ENCODE measurements at places on chromosomes 6 and 20.

DNA sequence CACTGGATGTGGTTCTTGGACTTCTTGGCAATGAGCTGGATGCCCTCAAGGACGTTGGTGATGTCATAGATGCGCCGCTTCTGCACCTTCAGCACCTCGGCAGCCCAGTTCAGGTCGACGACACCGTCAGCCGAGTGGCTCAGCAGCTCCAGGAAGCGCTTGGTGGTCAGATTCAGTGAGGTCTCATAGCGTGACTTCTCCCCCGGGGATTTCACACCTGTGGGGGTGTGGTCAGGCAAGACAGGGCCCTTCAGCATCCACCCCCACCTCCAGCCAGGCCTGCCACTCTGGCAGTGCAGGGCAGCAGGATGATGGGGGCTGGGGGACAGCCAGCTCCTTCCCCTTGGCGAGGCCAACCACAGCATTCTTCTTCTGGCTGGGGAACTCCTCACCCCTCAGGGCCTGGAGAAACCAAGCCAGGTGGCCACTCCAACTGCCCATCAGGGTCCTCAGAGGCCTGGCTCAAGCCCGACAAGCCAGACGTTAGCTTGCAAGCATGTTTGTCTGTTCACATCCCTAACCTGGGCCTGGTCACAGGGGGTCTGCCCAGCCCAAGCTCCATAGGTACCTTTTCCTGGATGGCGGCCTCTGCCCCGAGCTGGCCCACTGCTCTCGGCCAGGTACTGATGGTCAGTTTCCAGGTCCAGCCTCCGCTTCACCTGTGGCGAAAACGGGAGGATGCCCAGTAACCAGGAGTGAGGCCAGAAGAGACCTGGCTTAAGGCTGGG lies 5.7 kb upstream of the NECAB3 start:
- DNase-seq, result no peak

GRCh38 chr6:30876039-30876730 lies 8.1 kb upstream of the DDR1 start:
- no peak for DNase-seq

- no peak for DNase-seq
Observed at GRCh38 chr6:105452924-105453756, 50.3 kb upstream of the PREP start.

GRCh38 chr6:135577059-135577538 lies 79.6 kb upstream of the AHI1 start:
- DNase-seq, result no peak

DNA sequence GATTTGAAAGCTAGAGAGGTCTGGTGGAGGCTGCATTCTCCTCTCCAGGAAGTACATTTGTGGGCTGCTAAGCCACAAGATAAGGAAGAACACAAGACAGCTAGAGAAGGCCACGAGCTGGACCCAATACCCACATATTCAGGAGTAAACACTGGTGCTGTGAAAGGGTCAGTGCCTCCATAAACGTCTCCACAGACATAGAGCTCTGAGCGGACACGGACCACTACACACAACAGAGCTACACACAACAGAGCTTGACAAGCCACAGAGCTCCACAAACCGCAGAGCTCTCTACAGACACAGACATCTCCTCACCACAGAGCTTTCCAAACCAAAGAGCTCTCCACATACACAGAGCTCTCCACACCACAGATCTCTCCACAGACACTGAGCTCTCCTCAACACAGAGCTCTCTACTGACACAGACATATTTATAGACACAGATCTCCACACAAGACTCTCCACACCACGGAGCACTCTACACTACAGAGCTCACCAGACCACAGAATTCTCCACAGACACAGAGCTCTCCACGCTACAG lies 51.9 kb downstream of the ERMARD start:
- DNase-seq, result no peak

DNA sequence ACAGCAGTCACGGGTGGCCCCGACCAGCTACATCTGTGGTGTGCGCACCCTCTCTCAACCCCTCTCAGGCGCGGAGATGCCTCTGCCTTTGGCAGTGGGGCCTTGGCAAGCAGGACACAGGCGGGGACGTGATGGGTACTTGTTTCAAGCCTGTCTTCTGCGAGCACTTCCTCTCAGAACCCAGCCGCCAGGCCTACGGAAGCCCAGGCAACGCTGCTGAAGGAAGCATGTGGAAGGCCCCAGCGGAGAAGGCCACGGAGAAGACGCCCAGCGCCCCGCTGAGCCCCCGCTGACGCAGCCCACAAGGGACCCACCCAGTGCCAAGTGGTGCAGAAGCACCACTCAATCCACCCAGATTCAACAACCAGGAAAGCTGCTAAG lies 13.0 kb downstream of the SERPINB6 start:
- DNase-seq, result no peak

Measured in WERI-Rb-1 (cell line).